ENCODE measurements at places on chromosomes 4 and X. TPM values are rescaled to one million over a fixed set of nuclear protein-coding genes. Genes with fewer than 3 reads are reported as not detected.
A peak's percentile ranks its signal among the peaks of the same experiment; 100 is the strongest.

GRCh38 chrX:77014377-77015372 is 432.5 kb upstream of the FGF16 start:
- peak; percentile 0 for DNase-seq

DNA sequence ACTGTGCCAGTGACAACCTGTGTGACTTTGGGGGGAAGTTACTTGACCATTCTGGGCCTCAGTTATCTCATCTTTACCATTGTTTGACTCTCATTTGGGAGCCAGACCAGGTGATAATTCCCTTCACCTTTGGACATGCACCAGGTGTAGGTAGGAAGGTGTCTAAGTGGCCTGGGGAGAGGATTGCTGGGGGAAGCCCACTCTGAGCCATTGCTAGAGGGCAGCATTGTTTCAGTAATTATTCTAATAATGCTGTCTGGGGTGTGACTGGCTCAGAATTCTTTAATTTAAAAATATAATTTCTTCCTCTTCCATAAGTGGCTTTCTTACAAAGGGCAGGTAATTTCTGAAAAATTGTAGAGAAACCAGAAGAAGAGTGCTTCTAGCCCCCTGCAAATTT is 104.3 kb downstream of the RTL9 start:
- no peak for DNase-seq

DNA sequence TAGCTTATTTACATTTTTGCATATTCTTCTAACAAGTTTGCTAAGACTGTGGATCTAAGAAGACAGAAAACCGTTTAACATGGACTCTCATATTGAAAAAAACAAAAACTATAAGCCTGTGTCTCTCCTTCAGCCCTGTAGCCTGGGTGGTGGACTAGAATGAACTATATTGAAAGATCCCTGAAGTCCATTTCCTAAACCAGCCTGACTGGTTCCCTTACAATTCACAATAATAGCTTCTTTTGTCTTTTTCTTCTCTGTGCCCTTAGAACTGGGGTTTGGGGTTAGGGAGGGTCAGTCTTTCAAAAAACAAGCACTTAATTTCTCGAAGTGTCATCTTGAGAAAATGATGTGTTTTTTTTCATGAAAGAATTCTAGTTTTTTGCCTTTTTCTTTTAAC is 59.0 kb downstream of the GSTCD start:
- no peak for DNase-seq

DNA sequence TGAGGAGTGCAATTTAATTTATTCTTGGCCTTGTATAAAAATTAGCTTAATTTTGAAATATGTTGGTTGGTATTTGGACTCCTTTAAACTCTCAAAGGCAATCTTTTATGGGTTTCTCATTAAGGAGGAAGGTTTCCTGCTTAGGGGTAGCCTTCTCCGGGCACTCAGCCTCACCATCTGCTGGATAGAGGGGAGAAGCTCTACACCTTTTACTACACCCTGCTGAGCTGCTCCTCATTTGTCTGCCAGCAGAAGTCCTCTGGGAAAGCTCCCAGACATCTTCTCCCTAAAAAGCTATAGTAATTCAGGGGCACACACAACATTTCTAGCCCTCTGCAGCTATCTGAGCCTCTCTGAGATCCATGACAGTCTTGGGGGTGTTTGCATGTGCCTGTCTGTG is 179.1 kb downstream of the SOWAHB start:
- DNase-seq: no peak

DNA sequence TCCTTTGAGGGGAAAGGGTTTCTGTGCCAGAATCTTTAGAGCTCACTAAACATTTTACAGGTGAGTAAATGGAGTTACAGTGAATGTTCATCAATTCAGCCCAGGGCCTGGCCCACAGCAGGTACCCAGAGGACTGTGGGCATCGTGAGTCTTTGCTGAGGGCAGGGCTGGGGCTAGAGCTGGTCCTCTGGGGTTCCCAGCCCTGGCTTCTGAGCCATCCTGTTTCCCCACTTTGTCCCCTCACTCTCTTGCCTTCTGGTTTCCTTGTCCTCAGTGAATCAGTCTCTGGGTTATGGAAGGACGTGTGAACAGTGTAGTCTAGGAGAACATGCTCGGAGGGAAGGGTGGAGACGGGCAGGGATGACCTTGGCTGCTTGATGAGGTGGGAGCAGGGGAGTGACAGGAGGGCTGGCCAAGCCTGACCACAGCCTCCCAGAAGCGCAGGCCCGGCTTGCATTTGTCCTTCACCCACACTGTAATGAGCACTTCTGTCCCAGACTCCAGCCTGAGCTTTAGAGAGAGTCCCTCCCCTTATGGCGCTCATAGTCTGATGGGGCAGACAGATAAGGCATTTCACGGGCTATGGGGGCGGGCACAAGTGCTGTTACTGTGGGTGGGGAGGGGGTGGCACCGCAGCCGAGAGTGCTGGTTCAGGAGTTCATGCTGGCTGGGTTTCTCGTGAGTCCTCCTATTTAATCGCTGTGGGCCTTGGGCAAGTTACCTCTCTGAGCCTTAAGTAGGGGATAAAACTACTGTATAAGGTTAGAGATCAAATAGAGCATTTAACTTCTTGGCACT is 17.3 kb downstream of the TBC1D14 start:
- no peak for DNase-seq

GRCh38 chr4:182351485-182351884 is 108.3 kb downstream of the TENM3 start:
- no peak for DNase-seq

- peak; percentile 6 for DNase-seq
Observed at GRCh38 chr4:134178706-134179105, 22.9 kb downstream of the PABPC4L start.

DNA sequence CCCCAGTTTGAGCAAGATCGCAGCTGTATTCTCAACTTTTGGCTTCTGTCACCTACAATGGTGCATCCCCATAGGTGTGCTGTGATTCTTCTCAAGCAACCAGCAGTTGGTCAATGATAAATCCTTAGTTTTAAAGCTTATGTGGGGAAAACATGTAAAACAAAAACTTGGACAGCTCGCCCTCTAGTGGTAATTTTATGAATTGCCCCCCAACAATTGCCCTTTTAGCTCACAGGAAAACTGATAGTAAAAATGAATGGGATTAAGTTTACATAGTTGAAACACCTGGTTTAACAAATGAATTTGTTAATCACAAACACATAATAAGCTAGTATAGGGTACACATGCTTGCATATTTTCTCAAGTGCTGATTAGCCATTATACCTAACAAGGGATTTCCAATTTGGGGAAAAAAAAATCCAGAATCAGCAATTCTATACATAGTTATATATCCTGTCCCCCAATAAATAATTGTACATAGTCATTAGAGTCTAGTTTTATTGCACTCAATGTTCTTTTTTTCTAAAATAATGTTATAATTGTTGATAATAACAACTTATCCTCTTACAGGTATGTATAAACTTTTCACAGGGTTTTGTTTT is 30.1 kb downstream of the TEX13A start:
- DNase-seq: peak; percentile 19

DNA sequence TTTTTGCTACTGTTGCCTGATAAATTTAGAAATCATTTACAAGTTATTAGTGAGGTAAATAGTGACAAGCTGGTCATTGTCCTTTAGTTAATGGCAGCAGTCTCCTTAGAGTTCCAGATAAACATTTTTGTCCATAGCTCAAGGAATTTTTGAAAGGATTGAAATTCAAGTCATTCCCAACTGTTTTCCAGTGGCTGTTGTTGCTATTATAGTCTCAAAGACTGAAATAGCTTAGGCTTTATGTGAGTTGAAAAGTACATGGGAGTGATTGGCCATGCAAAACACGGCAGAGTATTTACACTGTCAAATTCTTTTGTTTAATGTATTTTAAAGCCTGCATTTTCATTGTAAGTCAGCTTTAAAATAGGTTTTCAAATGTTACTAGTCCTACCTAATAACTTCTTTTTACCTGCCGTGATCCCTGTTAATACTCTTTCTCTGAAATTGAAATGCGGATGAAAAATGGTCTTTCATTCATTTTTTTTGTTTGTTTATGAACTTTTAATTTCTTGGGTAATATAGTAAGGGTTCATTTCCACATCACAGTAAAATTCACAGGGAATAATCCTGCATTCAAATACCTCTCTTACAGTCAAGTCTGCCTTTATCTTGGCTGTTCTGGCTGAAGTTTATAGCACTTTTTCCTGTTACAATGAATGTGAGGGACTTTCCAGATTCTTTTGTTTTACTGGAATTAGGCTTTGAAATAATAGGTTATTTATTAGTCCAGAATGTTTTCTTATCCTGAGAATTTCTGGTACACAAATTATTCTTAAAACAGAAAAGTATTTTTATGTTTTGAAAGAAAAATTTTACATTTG is 85.1 kb downstream of the PDLIM5 start:
- no peak for DNase-seq

GRCh38 chr4:124415146-124415545 is 297.4 kb downstream of the ANKRD50 start:
- DNase-seq: peak; percentile 74

- no peak for DNase-seq
Observed at GRCh38 chr4:122772986-122773385, 40.5 kb downstream of the BBS12 start.

GRCh38 chr4:1495416-1496115 is 89.3 kb upstream of the NKX1-1 start:
- no peak for DNase-seq

DNA sequence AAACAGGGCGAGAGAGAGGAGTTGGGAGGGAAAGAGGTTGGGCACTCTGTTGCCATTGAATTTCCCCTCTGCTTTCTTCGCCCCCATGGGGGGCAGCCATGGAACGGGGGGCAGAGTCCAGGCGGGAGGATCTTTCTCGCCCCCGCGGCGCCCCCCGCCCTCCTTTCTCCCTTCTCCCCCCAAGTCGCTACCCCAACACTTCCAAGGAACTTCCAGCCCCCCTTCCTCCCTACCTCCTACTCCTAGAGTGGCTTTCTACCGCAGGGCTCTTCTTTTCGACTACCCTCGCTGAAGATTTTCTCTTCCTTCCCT is 594 bp upstream of the STAG2 start:
- no peak for DNase-seq

GRCh38 chrX:52378870-52379269 is 10.0 kb downstream of the XAGE2 start:
- no peak for DNase-seq

- DNase-seq: peak; percentile 66
Observed at GRCh38 chrX:141341341-141341740, 99.0 kb upstream of the SPANXC start.

DNA sequence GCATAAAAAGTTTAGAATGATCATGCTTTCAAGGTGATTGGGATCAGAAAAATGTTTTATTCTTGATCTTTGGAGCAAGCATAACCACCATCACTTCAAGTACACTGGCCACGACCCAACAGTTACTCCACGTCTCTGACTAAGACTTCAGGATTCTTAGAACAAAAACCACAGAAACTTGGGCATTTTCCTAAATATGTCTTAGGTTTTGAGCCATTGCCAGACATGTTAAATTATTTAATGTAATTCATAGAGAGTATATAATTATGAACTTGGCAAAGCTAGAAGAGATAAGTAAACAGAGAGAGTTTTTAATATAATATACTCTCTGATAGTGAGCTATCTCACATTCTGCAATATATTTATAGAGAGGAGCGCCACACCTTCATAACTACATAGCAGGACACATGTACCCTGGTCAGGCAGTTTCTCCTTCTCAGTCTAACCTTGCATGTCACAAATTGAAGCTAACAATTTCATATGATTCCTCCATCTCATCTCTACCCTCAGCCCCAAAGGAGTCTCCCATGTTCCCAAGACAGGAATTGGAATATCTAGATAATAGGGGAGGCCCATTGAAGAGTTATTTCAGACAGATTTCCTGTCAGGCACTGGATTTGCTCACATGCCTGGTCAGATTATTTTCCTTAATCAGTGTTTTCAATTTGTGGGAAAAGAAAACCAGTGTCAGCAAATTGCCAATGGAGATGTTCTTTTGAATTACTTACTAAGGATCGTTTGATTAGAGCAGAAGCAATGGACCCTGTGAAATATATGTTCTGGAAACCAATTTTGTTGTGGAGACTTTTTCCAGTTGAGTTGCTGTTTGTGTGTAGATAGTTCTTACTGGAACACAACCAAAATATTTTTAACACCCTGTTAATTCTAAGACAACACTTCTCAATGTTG is 61.7 kb upstream of the GUCY1A1 start:
- peak; percentile 13 for DNase-seq

- DNase-seq: no peak
Observed at GRCh38 chrX:69424910-69425309, 79.2 kb upstream of the NALF2 start.

GRCh38 chrX:131795442-131796229 is 227.5 kb upstream of the STK26 start:
- DNase-seq: no peak

GRCh38 chr4:72893354-72894066 is 176.0 kb downstream of the COX18 start:
- no peak for DNase-seq

- DNase-seq: no peak
Observed at GRCh38 chrX:154793084-154793795, 12.0 kb downstream of the MPP1 start.

DNA sequence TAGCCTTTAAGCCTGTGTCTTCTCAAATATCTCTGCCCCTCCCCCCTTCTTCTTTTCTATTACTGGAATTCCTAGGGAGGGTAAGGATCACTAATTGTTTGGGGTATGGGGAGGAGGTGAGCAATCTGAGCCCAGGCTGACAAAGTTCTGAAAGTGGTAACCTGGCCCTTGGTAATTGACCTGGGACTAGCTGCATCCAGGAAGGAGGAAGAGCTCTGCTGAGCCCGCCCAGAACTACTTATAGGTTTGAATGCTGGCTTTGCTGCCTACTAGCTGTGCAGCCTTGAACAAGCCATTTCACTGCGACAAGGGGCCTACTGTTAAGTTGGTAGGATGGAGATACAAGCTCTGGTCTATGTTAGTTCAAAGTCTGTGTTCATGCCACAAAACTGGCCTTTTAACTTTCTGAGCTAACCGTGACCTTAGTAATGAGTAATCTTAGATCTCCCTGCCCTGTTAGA is 37.8 kb downstream of the DGKK start:
- no peak for DNase-seq

DNA sequence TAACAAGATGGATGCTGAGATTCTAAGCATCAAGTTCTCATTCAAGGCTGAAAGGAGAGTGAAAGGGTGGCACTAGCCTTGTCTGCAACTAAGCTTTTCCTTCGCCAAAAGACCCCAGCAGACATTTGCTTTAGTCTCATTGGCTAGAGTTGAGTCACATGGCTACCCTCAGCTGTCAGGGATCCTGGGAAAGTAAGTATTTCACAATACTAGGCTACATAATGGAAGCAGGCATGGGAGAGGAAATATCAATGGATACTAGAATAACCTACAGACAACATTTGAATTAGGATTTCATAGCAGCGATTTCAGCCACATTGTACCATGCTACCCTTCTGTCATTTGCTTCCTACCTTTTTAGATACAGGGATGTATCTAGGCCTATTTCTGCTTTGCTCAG is 29.1 kb downstream of the MAOA start:
- DNase-seq: no peak

PPP1R2C gene
- not detected for total RNA-seq

TRIM60 gene
- total RNA-seq: not detected

GLRA2 gene
- not detected for total RNA-seq

TRIM61 gene
- total RNA-seq: not detected

TMEM47 gene
- 54.7 TPM for total RNA-seq

HTN1 gene
- total RNA-seq: not detected

ARAP2 gene
- total RNA-seq: not detected

CYBB gene
- total RNA-seq: not detected

PPEF1 gene
- not detected for total RNA-seq

ARHGEF38 gene
- total RNA-seq: not detected

ADH4 gene
- not detected for total RNA-seq

HPGD gene
- not detected for total RNA-seq
